Esophagus squamous epithelium (tissue), 5 donors: ENCODE measurements at places on chromosomes 12 and 14. TPM values are rescaled to one million over a fixed set of nuclear protein-coding genes. Genes with fewer than 3 reads are reported as not detected.

DNA sequence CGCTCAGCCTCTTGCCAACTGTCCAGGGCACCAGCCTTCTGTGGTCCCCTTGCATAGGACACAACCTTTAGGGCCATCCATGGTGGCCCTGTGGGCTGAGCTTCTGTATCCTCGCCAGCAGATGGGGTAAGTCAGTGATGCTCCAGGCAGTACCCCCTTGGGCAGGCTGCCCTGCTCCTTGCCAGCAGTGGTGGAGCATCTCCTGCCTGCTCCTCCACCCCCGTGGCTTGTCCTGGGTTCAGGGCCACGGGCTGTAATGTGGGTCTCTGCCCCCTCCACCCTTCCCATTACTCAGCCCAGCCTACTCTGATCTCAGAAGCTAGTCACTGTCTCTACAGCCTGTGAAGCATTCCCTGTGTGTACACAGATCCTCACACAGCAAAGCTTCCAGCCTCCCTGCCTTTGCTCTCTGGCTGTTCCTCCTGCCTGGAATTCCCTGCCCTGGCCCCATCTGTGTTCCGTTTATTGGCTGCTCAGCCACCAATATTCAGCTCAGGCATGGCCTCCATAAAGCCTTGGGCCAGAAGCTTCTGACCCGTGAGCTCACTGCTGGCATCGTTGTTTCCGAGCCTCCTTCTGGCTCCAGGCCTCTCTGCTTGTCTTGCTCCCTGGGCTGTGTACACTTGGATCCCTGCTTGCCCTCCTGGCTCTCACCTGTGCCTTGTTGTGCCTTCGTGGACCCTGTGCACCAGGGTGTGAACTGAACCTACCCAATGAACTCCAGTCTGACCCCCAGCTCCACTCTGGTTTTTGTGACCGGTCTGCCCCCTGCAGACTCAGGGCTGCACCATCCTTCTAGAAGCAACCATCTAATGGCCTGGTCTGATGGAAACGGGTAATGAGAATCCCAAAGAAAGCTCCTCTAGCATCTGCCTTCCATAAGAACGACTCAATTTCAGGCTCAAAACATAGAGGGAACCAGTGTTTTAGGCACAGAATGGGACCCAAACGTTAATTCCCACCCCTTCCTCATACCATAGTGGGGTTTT is 177.0 kb upstream of the PRMT8 start:
- no peak for DNase-seq
- H3K27me3 ChIP-seq = no peaks in the 10 kb centered on the region
- no peak overlapping the region for H3K27ac ChIP-seq
- peaks cover 61% of the 10 kb centered on the region for H3K4me1 ChIP-seq
- H3K4me3 ChIP-seq = no peak overlapping the region
- no peaks in the 10 kb centered on the region for H3K36me3 ChIP-seq

GRCh38 chr12:89690925-89691324 is 17.7 kb downstream of the ATP2B1 start:
- H3K27me3 ChIP-seq = no peaks in the 10 kb centered on the region
- no peaks in the 10 kb centered on the region for H3K36me3 ChIP-seq
- peaks cover 10% of the 10 kb centered on the region for H3K4me1 ChIP-seq
- H3K27ac ChIP-seq = no peak overlapping the region

GRCh38 chr14:35295845-35296161 is 3.6 kb downstream of the PSMA6 start:
- no peak overlapping the region for H3K27ac ChIP-seq
- H3K4me3 ChIP-seq = no peak overlapping the region
- DNase-seq = no peak
- no peaks in the 10 kb centered on the region for H3K27me3 ChIP-seq
- H3K36me3 ChIP-seq = no peaks in the 10 kb centered on the region

- DNase-seq = no peak
- no peaks in the 10 kb centered on the region for H3K27me3 ChIP-seq
- no peaks in the 10 kb centered on the region for H3K36me3 ChIP-seq
Measured at GRCh38 chr12:69024907-69025306, 91.9 kb upstream of the CPM start.

- H3K4me1 ChIP-seq = no peaks in the 10 kb centered on the region
- DNase-seq = no peak
- no peak overlapping the region for H3K4me3 ChIP-seq
- H3K36me3 ChIP-seq = no peaks in the 10 kb centered on the region
- H3K27me3 ChIP-seq = no peaks in the 10 kb centered on the region
Measured at GRCh38 chr12:18716236-18716635, 21.6 kb downstream of the PLCZ1 start.

DNA sequence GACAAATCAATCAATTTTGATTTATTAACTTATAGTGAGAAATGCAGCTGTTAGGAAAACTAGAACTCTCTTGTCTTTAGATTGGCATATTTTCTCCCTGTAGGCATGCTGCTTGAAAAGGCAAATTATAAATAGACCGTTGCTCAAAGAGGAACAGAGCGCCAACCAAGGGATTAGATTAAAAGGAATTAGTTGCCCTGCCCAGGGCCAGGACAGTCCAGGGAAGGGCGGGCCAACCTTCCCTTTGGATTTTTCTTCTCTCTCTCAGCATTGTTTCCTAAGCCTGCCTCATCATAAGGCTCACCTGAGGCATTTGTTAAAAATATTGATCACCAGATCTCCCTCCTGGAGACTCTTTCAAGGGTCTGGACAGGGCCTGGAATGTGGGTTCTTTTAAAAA is 8.6 kb downstream of the CIPC start:
- H3K27me3 ChIP-seq = no peaks in the 10 kb centered on the region
- peaks cover 99% of the 10 kb centered on the region for H3K4me1 ChIP-seq
- peaks cover 56% of the 10 kb centered on the region for H3K36me3 ChIP-seq
- H3K4me3 ChIP-seq = no peak overlapping the region
- H3K27ac ChIP-seq = peak overlapping the region; percentile 57

DNA sequence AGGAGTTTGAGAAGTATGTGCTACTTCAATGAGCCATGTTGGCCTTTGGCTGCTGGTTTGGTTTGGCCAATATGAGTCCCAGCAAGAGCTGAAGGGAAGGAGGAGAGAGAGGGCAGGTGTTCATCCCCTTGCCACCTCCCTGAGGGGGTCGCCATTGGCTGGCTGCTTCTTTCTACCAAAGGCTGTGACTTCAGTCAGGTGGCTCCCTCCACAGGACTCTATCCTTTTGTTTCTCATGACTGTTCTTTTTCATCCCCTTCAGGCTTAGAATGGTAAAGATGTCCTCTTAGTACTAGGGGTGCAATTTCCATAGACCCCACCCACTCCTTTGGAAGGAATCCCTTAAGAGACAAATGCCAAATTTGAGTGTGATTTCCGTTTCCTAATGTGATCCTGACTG is 31.2 kb upstream of the OTOGL start:
- no peak overlapping the region for H3K4me3 ChIP-seq
- H3K27ac ChIP-seq = no peak overlapping the region
- no peaks in the 10 kb centered on the region for H3K36me3 ChIP-seq
- H3K4me1 ChIP-seq = no peaks in the 10 kb centered on the region
- DNase-seq = no peak

DNA sequence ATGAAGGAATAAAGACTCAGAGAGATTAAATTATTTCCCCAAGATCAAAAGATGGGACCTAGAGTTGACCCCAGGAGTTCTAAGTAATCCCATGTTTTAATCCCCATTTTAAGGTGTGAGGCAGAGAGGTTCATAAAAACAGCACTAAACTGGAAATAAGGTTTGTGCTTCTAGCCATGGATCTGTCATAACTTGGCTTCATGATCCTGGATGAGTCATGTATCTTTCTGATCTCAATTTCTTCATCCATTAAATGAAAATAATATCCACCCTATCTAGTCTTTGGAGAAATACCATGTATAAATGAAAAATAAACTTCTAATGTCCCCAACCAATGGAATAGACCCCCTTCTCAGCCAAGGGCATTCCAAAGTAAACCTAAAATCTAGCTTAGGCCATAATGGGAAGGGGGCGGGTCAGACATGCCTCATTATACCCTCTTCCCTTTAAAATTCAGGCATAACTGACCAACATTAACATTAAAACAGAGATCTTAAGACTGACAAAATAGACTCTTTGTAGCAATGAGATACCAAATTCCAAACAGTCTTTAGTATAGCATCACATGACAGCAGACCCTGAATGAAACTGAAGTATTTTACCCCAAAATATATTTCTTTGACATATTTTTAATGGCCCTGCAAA is 47.8 kb downstream of the SLC41A2 start:
- no peaks in the 10 kb centered on the region for H3K36me3 ChIP-seq
- no peaks in the 10 kb centered on the region for H3K4me1 ChIP-seq
- DNase-seq = no peak
- H3K27ac ChIP-seq = peak overlapping the region; percentile 37

- H3K27ac ChIP-seq = no peak overlapping the region
- no peaks in the 10 kb centered on the region for H3K36me3 ChIP-seq
- peaks cover 4% of the 10 kb centered on the region for H3K27me3 ChIP-seq
- no peak overlapping the region for H3K4me3 ChIP-seq
Measured at GRCh38 chr14:69493791-69494190, 9.3 kb downstream of the PLEKHD1 start.

DNA sequence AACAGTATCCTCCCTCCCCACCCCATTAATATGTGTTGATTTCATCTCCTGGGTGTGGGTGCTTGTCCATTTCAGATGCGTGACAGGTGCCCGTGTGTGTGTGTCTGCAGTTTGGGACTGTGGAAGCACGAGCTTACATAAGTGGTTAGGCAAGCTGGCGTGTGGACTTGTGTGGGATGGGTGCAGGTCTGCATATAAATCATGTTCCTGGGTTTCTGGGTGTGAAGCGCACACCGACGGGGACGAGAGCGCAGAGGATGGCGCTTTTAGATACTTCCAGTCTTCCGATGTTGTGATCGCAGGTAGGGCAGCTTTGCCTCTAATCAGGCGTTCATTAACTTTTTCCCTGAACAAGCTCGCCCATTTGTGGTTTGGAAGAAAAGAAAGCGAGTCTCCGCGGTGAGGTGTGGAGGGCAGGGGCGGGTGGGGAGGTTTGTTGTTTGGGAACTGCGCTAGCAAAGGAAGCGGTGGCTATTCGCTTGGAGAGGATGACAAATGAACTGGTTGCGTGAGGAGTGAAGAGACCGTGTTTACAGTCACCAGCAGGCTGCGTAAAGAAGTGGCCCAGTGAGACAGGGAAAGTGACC is 865 bp downstream of the RGS6 start:
- no peak overlapping the region for H3K27ac ChIP-seq
- no peaks in the 10 kb centered on the region for H3K36me3 ChIP-seq

DNA sequence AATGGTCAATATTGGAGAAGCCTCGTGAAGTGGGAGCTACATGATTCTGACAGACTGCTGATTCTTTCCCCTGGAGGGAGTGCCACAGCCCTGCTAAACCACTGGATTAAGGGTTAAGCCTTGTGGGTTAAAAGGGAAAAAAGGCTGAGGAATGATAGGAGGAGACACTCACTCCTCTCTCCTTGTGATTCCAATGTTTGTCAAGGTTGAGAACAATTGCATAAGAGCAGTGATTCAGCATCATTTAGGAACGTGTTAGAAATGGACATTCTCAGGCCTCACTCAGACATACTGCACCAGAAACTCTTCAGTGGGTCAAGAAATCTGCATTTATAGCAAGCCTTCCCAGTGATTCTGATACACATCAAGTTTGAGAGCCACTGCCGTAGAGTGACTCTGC is 87.8 kb upstream of the GZMB start:
- H3K27ac ChIP-seq = no peak overlapping the region
- H3K27me3 ChIP-seq = peaks cover 40% of the 10 kb centered on the region
- no peak overlapping the region for H3K4me3 ChIP-seq
- no peaks in the 10 kb centered on the region for H3K4me1 ChIP-seq
- no peak for DNase-seq

IAPP gene
- total RNA-seq = not detected

ADAMTS20 gene
- total RNA-seq = not detected

OAS3 gene
- total RNA-seq = 27.4 TPM

C14orf132 gene
- total RNA-seq = 13.5 TPM

SLCO1C1 gene
- 0.38 TPM for total RNA-seq
